ENCODE measurements at places on chromosomes 7 and 10. TPM values are rescaled to one million over a fixed set of nuclear protein-coding genes. Genes with fewer than 3 reads are reported as not detected.

ZNF25 gene
- 5.0 TPM for total RNA-seq

DNA sequence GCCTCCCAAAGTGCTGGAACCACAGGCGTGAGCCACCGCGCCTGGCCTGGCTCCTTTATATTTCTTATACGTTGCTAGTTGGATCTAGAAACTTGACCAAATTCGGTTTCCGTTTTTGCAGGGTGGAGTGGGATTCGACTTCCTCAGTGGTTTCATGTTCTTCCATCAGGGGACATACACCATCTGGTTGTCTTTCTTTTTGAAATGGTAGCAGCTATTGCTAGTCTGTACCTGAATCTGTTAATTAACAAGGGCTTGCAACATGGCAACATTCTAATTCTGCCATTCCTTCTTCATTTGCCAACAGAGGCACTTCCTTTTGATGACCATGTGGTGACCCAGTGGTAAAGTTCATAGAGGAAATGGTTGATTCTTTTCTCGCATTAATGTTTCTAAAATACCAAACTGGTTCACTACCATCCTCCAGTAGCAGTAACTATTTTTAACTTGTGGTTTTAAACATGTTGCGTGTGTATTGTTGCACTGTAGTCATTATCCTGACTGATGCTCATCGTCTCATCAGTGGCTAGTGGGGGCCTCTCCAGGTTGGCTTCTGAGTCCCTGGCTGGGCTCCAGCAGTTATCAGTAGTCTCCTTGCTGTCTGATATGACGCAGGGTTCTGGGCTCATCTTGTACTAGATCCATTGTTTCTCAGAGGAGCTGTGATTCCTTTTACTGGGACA lies 159.2 kb downstream of the RGS10 start:
- no peak for DNase-seq

CRYGN gene
- not detected for total RNA-seq

DNA sequence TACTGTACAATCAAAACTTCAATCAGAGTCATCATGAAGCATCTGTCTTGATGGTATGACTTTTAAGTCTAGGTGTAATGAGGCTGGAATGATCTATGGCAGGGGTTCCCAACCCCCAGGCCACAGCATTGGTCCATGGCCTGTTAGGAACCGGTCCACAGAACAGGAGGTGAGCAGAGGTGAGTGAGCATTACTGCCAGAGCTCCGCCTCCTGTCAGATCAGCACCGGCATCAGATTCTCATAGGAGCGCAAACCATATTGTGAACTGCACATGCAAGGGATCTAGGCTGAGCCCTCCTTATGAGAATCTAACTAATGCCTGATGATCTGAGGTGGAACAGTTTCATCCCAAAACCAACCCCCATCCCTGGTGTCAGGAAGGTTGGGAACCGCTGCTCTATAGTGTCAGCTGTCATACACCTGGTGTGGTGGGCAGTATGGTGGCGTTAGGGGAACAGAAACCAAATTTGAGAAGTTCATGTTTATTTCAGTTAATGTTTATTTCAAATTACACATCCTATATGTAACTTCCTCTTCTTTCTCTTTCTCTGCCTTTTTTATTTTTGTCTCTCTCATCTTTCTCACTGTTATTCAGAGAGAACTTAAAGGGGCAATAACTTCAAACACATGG lies 432.6 kb downstream of the TNS3 start:
- no peak for DNase-seq

- DNase-seq = no peak
These were observed 822 bp downstream of the SHOC2 start for GRCh38 chr10:110919971-110920881.

DNA sequence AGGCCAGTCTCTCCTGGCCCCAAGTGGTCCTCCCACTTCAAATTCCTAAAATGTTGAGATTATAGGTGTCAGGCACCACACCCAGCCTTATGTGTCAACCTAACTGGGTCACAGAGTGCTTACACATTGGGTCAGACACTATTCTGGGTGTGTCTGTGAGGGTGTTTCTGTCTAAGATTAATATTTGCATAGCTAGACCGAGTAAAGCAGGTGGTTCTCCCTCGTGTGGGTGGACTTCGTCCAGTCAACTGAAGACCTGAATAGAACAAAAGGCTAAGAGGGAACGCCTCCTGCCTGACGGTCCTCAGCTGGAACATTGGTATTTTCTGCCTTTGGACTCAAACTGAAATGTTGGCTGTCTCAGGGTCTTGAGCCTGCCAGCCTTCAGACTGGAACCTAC lies 11.5 kb downstream of the PPIF start:
- no peak for DNase-seq

DNA sequence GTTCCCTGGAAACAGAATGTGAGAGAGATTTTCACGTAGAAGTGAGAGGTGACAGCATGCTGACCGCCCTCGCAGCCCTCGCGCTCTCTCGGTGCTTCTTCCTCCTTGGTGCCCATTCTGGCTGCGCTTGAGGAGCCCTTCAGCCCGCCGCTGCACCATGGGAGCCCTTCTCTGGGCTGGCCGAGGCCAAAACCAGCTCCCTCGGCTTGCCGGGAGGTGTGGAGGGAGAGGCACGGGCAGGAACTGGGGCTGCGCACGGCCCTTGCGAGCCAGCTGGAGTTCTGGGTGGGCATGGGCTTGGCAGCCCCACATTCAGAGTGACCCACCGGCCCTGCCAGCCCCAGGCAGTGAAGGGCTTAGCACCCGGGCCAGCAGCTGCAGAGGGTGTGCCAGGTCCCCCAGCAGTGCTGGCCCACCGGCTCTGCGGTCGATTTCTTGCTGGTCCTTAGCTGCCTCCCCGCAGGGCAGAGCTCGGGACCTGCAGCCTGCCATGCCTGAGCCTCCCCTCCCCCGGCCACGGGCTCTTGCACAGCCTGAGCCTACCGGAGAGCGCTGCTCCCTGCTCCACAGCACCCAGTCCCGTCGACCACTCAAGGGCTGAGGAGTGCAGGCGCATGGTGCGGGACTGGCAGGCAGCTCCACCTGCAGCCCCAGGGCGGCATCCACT lies 888.7 kb upstream of the ZWINT start:
- DNase-seq = no peak

GRCh38 chr7:111756687-111757178 lies 194.4 kb upstream of the IMMP2L start:
- DNase-seq = no peak
